Memory B cell (primary cell): ENCODE measurements at places on chromosomes 3 and 15.
A peak's percentile ranks its signal among the peaks of the same experiment; 100 is the strongest.

GRCh38 chr3:188468196-188468595 lies 314.2 kb downstream of the LPP start:
- no peak overlapping the region for H3K27ac ChIP-seq
- H3K4me3 ChIP-seq: no peak overlapping the region
- H3K27me3 ChIP-seq: no peaks in the 10 kb centered on the region
- peaks cover 4% of the 10 kb centered on the region for H3K4me1 ChIP-seq
- DNase-seq: no peak

DNA sequence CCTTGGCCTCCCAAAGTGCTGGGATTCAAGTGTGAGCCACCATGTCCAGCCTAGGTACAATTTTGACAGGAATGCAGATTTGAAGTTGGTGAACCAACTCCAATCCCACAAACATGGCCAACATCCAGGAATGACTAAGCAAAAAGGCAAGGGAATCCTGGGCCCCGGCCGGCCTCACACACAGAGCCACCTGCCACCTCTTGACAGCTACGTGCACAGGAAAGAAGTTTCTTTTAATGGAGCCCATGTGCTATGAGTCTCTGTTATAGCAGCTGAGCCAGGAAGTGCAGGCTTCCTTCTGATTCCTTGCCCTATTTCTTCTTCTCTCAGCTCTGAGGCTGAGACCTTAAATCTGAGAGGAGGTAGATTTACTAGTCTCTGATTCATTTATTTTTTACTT lies 8.8 kb downstream of the TMEM40 start:
- H3K27ac ChIP-seq: no peak overlapping the region
- H3K27me3 ChIP-seq: no peaks in the 10 kb centered on the region
- H3K4me3 ChIP-seq: peak overlapping the region; percentile 21
- H3K36me3 ChIP-seq: no peaks in the 10 kb centered on the region
- H3K4me1 ChIP-seq: peaks cover 28% of the 10 kb centered on the region
- DNase-seq: no peak

GRCh38 chr15:89398896-89399237 lies 64.2 kb upstream of the POLG start:
- H3K27ac ChIP-seq: no peak overlapping the region
- peaks cover 10% of the 10 kb centered on the region for H3K4me1 ChIP-seq
- peak overlapping the region; percentile 79 for H3K4me3 ChIP-seq
- DNase-seq: no peak

DNA sequence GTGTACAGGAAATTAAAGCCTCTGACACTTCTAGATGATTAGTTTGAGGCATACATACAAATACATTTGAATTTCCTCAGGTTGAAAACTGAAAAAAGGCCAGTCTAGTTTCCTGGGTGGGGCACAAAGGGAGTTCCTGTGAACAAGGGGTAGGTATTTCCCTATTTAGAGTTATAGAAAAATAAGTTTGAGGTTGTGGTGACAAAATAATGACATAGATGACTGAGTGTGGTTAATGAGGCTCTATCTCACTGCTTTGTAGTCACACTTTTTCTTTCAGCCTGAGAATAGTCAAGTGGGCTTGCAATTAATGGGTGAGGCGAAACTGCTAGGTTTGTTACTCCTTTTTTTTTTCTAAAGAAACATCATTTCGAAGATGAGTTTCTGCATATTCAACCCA lies 4.3 kb downstream of the SLCO3A1 start:
- H3K4me1 ChIP-seq: peaks cover 12% of the 10 kb centered on the region
- H3K27me3 ChIP-seq: peaks cover 15% of the 10 kb centered on the region
- H3K36me3 ChIP-seq: no peaks in the 10 kb centered on the region
- no peak overlapping the region for H3K27ac ChIP-seq

GRCh38 chr15:72920551-72920950 lies 131.7 kb upstream of the NEO1 start:
- no peak for DNase-seq
- no peak overlapping the region for H3K4me3 ChIP-seq
- no peaks in the 10 kb centered on the region for H3K27me3 ChIP-seq
- H3K27ac ChIP-seq: no peak overlapping the region
- no peaks in the 10 kb centered on the region for H3K36me3 ChIP-seq

GRCh38 chr15:62770111-62770660 lies 272.4 kb upstream of the TPM1 start:
- no peak overlapping the region for H3K27ac ChIP-seq
- H3K4me3 ChIP-seq: no peak overlapping the region
- peaks cover 3% of the 10 kb centered on the region for H3K4me1 ChIP-seq
- H3K27me3 ChIP-seq: peaks cover 5% of the 10 kb centered on the region
- no peaks in the 10 kb centered on the region for H3K36me3 ChIP-seq
- DNase-seq: no peak

- no peaks in the 10 kb centered on the region for H3K4me1 ChIP-seq
- H3K27me3 ChIP-seq: no peaks in the 10 kb centered on the region
- no peaks in the 10 kb centered on the region for H3K36me3 ChIP-seq
- no peak overlapping the region for H3K27ac ChIP-seq
Measured at GRCh38 chr3:78569804-78570203, 1198.0 kb downstream of the ROBO1 start.

DNA sequence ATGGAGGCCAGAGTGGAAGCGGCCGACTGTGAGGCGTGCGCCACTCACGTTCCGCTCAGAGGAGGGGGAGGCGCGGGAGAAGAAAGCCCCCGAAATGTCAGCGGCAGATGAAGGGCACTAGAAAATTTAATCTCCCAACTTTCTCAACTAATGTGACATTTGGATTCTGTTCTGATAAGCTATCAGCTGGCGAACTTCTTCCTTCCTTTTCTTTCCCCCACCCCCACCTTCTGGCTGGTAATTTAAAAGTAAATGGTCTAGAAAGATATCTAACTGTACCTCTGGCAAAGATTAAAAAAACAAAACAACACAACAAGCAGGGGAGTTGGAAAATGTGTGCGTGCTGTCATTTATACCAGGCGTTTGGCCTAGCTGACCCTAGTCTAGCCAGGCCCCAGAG lies 26.4 kb upstream of the TMEM115 start:
- H3K27me3 ChIP-seq: peaks cover 4% of the 10 kb centered on the region
- H3K27ac ChIP-seq: no peak overlapping the region
- no peaks in the 10 kb centered on the region for H3K4me1 ChIP-seq

GRCh38 chr3:146469150-146470017 lies at the start of gene PLSCR2:
PLSCR2 (minus strand) TSS chr3:146469561; CDS start chr3:146459904, 9,657 bp downstream.
- H3K4me3 ChIP-seq: peak within 1 kb of the TSS; percentile 88
- DNase-seq: peak; percentile 81
- H3K4me1 ChIP-seq: peaks cover 3% of the 10 kb centered on the region
- H3K27me3 ChIP-seq: no peaks in the 10 kb centered on the region
- H3K27ac ChIP-seq: peak within 1 kb of the TSS; percentile 82

- DNase-seq: no peak
- H3K36me3 ChIP-seq: peaks cover 4% of the 10 kb centered on the region
- no peaks in the 10 kb centered on the region for H3K4me1 ChIP-seq
- peaks cover 3% of the 10 kb centered on the region for H3K27me3 ChIP-seq
- H3K27ac ChIP-seq: no peak overlapping the region
Measured at GRCh38 chr3:71689291-71689690, 35.9 kb downstream of the EIF4E3 start.

DNA sequence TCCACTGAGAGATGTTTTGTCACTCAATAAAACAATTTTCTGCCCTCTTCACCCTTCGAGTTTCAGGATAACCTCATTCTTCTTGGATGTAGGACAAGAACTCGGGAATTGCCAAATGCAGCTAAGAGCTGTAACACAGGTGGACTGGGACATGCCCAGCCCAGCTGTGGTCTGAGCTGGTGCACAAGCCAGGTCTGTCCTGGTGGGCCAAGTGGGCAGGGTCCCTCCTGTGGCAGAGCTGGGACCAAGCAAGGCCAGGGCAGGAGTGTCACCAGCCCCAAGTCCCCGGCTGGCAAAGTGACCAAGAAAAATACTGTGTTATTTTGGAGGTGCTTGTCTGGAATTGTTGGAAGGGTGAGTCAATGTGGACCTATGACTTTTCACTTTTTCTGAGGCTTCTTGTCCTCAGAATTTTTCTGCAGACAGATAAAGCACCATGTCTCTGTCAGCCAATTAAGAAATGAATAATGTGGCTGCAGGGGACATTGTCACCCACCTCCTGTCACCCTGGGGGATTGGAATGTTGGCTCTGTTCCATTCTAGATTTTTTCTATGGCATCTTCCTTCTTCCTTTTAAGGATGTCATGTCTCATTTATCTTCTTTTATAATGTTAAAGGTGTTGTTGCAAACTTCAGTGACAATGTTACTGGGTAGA lies 645.2 kb upstream of the EPHA6 start:
- DNase-seq: no peak
- no peaks in the 10 kb centered on the region for H3K36me3 ChIP-seq
- H3K27me3 ChIP-seq: no peaks in the 10 kb centered on the region
- no peak overlapping the region for H3K27ac ChIP-seq

DNA sequence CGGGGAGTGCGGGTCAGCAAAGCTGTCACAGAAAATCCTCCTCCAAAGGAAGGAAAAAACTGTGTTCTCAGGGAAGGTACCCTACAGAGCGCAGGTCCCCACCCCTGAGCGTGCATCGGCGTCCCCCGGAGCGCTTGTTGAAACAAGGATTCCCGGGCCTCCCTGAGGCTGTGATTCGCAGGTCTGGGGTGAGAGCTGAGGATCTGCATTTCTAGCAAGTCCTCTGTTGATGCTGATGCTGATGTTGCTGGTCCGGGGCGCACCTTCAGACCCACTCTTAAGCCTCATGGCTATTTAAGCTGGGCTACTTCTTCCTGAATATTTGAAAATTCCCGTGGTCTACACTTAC lies 226.2 kb upstream of the IGF1R start:
- no peak overlapping the region for H3K27ac ChIP-seq
- peaks cover 2% of the 10 kb centered on the region for H3K4me1 ChIP-seq
- H3K36me3 ChIP-seq: no peaks in the 10 kb centered on the region
- DNase-seq: no peak

DNA sequence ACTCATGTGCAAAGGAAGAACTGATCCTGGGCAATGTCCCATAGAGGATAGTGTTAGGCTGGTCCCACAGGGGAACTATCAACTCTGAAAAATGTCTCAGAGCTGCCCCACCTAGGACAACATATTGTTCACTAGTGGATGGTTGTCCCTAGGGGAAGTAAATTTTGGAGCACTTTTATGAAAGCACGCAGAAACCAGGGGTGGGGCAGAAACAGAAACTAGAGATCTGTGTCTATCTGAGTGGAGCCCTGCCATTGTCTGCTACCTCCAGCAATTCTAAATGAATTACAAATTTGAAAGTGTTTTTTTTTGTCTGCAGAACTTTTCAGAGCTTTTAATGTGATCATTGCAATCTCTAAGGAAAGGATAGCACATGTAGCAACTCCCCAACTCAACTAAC lies 357.1 kb upstream of the PROK2 start:
- H3K27ac ChIP-seq: no peak overlapping the region
- no peak overlapping the region for H3K4me3 ChIP-seq
- DNase-seq: no peak

GRCh38 chr15:37586011-37586583 lies 348.3 kb upstream of the TMCO5A start:
- H3K4me1 ChIP-seq: no peaks in the 10 kb centered on the region
- H3K36me3 ChIP-seq: no peaks in the 10 kb centered on the region
- H3K27ac ChIP-seq: no peak overlapping the region
- no peak for DNase-seq
- no peak overlapping the region for H3K4me3 ChIP-seq

DNA sequence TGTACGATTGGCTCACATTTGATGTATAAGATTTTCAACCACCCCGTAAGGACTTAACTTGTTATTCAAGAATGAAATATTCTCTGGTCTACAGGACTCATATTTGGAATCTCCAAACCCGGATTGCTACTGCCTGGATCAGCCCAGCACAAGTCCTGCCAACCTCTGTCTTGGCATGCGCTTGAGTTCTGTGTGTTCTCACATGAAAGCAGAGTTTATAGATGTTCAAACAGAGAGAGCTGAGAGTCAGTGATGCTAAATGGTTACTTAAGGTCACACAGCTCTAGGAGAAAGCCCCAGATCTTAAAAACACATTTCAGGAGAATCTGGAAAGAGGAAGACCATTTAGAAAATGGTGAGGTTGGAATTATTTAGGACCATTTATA lies 268.0 kb upstream of the TBL1XR1 start:
- no peaks in the 10 kb centered on the region for H3K4me1 ChIP-seq
- no peak for DNase-seq
- H3K27ac ChIP-seq: no peak overlapping the region
- no peaks in the 10 kb centered on the region for H3K36me3 ChIP-seq

DNA sequence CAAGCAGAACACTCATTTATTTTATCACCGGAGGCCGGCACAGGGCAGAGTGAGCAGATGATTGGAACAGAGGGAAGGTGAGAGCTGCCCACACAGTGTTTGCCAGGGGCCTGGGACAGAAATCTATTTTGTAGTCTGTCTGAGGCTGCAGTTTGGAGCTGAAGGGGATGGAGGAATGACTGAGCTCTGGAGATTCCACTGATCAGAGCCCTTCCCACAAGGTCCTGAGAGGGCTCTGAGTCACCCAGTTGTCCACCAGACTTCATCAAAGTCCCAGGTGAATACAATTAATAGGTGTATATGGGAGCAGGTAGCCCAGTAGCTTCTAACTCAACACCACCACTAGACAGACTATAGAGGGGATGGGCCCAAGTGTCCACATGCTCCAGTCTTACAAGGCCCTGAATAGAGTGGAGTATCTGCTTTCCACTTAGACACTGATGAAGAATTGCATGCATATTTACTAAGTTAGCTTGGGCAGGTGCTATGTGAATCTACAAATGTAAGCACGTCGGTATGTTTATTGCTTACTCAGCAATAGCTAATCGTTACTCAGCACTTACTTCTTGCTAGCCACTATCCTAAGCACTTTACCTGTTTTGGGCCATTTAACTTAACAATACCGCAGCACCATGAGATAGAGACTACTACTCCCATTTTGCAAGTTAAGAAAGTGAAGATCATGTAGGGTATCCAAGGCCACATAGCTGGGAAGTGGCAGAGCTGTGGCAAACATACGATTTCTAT lies 2.7 kb upstream of the STARD5 start:
- no peak overlapping the region for H3K4me3 ChIP-seq
- peaks cover 40% of the 10 kb centered on the region for H3K4me1 ChIP-seq
- no peaks in the 10 kb centered on the region for H3K36me3 ChIP-seq

GRCh38 chr15:53586799-53587198 lies 172.7 kb downstream of the WDR72 start:
- H3K4me1 ChIP-seq: peaks cover 3% of the 10 kb centered on the region
- no peaks in the 10 kb centered on the region for H3K27me3 ChIP-seq
- no peaks in the 10 kb centered on the region for H3K36me3 ChIP-seq
- H3K4me3 ChIP-seq: no peak overlapping the region

- peak overlapping the region; percentile 99 for H3K27ac ChIP-seq
- peaks cover 24% of the 10 kb centered on the region for H3K4me1 ChIP-seq
- H3K36me3 ChIP-seq: peaks cover 16% of the 10 kb centered on the region
- H3K27me3 ChIP-seq: no peaks in the 10 kb centered on the region
- no peak for DNase-seq
- peak overlapping the region; percentile 100 for H3K4me3 ChIP-seq
Measured at GRCh38 chr3:179603831-179604230, 607 bp downstream of the MRPL47 start.

- peaks cover 5% of the 10 kb centered on the region for H3K4me1 ChIP-seq
- H3K36me3 ChIP-seq: peaks cover 6% of the 10 kb centered on the region
- no peak overlapping the region for H3K27ac ChIP-seq
- H3K27me3 ChIP-seq: peaks cover 19% of the 10 kb centered on the region
Measured at GRCh38 chr3:108018552-108018951, 72.3 kb downstream of the CD47 start.

- peaks cover 4% of the 10 kb centered on the region for H3K4me1 ChIP-seq
- H3K36me3 ChIP-seq: no peaks in the 10 kb centered on the region
- peaks cover 9% of the 10 kb centered on the region for H3K27me3 ChIP-seq
- no peak overlapping the region for H3K4me3 ChIP-seq
- H3K27ac ChIP-seq: no peak overlapping the region
Measured at GRCh38 chr3:72008226-72008996, 223.5 kb upstream of the PROK2 start.
